ENCODE measurements at places on chromosomes 12 and 14.

DNA sequence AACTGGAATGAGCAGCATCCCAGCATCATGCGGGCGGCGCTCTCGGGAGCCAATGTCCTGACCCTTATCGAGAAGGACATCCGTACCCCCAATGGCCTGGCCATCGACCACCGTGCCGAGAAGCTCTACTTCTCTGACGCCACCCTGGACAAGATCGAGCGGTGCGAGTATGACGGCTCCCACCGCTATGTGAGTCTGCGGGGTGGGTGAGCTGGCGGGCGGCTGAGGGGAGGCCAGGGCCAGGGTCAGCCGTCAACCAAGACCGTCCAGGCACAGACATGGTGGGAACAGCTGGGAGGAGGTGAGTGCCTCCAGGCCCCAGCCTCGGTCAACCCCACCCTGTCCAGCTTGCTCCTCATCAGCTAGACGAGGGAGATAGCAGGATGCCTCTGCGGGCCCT is 25.8 kb upstream of the NXPH4 start:
- no peak for DNase-seq

GRCh38 chr14:75334549-75335051 is 56.0 kb downstream of the FOS start:
- no peak for DNase-seq

GRCh38 chr12:99367181-99367580 is 280.4 kb upstream of the GARIN6 start:
- DNase-seq, result no peak

DNA sequence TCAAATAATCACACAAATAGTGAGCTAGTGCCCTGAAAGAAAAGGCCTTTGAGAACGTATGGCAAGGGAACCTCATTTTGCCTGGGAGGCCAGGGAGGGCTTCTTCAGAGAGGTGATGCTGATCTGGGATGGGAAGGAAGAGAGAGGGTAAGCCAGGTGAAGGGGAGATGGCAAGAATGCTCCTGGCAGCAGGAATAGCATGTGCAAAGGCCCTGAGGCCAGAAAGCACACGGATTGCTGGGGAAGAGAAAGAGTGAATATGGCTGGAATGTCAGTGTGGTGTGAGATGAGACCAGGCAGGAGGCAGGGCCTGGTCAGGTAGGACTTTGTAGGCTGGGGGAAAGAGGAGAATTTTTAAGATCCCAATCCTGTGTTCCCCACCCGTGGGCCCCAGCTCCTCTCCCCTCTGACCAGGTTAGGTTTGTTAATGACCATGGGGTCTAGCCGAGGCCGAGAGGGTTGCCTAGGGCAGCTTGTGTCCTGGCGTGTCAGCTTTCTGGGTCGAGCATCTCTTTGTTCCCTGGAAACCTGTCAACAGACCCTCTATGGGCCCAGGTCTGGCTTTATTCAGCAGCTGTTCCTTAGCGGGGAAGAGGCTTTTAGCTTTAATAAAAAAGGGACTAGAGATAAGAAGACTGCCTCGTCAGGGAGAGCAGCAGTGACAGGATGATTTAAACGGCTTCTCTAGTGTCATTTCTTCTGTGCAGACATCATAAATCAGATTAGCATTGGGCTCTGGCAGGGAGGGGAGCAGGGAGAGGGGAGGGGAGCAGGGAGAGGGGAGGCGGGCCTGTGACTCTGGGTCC is 123.4 kb downstream of the ADCK1 start:
- no peak for DNase-seq

DNA sequence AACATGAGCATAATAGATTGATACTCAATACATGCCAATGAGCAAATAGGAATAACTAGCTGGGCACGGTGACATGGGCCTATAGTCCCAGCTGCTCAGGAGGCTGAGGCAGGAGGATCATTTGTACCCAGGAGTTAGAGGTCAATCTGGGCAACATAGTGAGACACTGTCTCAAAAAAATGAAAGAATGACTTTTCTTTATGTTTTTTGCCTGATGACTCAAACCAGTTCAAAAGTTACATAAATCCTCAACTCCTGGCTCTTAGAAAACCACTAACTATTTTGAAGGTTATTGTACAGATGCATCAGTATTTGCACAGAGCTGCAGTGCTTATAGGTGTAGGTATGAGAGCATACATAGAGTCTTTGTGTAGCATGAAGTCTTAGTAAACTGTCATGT is 219.2 kb upstream of the RGS6 start:
- no peak for DNase-seq

DNA sequence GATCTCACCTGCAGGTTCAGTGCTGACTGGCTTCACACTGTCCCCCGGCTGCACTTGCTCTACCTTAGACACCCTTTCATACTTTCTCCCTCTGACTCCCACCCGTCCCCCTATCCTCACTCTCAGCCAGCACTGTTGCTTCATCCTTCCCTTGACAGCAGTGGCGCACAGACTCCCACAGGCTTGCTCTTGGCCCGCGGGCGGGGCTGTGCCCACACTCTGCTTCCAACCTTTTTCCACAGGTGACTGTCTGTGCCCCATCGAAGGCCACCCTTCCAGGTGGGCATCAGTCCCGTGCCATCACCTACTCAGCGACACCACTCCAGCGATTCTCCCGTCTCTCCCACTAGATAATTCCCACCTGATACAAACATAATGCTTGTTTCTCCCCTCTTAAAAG is 1.0 kb upstream of the RPS6KL1 start:
- DNase-seq, result no peak

- no peak for DNase-seq
Measured at GRCh38 chr12:121651320-121651719, 18.1 kb downstream of the MORN3 start.

DNA sequence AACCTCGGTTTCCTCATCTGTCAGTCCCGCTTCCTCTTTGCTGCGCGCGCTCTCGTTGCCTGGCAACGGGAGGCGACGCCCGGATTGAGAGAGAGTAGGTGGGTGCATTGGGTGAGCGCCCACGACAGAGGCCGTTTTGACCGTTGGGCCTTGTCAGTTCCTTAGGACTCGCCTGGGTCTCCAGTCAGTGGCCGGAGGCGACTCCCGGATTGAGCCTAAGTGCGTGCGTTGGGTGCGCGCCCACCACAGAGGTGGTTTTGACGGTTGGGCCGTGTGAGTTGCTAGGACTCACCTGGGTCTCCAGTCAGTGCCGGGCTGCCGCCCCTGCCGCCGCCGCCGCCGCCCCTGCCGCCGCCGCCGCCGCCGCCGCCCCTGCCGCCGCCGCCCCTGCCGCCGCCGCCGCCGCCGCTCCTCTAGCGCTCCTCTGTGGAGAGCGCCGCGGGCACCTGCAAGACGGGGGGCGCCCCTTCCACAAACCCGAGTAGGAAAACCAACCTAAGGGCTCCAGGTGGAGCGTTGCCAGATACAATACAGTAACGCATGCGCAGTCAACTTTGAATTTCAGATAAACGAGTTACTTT is 37.2 kb downstream of the APOBEC1 start:
- DNase-seq, result no peak

- no peak for DNase-seq
Measured at GRCh38 chr12:131372171-131372475, 338.8 kb upstream of the SFSWAP start.

GRCh38 chr14:45140661-45141187 is 5.0 kb downstream of the FANCM start:
- DNase-seq, result no peak

- DNase-seq, result no peak
Measured at GRCh38 chr12:6830286-6830890, 2.2 kb downstream of the P3H3 start.

DNA sequence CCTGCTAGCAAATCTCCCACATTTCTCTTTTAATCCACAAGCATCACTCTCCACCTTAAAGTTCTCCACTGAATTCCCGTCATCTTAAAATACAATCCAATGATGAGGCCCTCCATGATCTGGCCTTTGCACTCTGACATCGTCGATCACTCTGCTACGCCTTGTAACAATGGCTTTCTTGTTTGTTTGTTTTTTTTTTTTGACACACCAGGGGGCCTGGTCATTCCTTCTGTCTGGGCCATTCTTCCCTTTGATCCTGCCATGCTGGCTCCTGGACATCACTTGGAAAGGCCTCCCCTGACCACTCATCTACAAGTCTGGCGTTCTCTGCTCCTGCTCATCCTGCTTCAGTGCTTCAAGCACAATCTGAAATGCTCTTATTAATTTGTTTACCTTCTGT is 233.5 kb downstream of the PPM1H start:
- no peak for DNase-seq

DNA sequence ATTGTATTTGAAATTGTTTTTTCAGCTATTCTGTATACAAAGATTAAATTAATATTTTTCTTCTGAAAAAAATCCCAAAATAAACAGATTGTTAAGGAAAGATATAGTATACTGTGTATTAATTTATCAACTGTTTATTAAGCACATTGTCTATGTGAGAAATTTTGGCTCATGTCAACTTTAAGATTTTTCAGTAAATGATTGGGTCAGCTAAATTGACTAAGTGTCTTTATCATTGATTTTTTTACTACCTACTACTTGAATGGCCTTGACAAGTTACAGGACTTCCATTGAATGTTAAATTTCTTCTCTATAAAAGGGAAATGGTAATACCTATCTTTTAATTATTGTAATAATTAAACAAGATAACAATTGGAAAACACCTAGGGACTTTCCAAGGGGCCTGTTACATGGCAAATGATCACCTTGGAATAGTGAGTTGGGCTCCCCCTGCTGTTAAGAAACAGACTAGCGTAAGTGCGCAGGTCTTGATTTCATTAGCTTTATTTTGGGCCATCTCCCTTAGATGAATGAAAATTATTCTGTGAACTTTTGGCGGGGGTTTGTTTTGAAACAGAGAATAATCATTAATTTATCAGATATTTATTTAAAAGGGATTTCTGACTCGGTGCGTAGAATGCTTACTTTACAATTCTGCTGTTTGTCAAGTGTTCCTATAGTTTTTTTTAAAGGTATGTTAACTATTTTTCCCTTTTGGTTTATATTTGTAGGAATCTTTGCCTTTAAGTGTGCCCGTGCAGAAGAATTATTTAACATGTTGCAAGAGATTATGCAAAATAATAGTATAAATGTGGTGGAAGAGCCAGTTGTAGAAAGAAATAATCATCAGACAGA is 14.5 kb upstream of the CCT2 start:
- DNase-seq, result peak; percentile 58

GRCh38 chr14:68476212-68477109 is 316.4 kb downstream of the ZFP36L1 start:
- no peak for DNase-seq

- no peak for DNase-seq
Measured at GRCh38 chr12:92063641-92064040, 82.0 kb downstream of the BTG1 start.

DNA sequence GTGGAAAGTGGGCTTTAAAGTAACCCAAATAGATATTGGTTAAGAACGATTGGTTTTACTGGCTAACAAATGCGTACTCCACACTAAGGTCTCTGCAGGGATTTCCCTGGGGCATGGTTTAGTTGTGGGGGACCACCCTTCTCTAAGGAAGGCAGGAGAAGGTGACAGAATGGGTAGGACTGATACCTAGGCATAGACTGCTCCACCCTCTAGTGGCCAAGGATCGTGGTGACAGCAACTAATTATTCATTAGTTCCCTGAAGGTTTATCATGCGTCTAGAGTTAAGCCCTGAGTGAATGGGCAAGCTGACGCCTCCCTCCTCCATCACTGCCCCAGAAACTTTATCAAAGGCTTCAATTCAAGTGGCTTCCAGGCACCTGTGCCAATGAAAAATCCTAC is 9.1 kb downstream of the FAM181A start:
- DNase-seq, result no peak

DNA sequence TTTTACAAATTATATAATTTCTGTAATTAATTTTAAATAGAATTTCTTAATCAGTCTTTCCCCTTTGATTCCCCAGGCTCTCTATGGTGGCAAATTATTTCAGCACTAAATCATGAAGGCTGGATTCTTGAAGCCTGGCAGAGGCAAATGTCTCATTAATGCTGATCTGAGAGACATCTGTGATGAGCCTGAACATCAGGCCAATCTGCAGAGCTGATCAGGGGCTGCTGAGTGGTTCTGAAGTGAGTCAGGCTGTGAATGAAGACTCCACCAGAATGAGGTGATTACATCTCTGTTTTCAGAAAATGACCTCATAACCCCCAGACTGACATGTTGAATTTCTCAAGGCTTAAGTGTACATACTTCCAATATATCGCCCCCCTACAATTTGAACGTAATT is 124.2 kb upstream of the MIS18BP1 start:
- no peak for DNase-seq

DNA sequence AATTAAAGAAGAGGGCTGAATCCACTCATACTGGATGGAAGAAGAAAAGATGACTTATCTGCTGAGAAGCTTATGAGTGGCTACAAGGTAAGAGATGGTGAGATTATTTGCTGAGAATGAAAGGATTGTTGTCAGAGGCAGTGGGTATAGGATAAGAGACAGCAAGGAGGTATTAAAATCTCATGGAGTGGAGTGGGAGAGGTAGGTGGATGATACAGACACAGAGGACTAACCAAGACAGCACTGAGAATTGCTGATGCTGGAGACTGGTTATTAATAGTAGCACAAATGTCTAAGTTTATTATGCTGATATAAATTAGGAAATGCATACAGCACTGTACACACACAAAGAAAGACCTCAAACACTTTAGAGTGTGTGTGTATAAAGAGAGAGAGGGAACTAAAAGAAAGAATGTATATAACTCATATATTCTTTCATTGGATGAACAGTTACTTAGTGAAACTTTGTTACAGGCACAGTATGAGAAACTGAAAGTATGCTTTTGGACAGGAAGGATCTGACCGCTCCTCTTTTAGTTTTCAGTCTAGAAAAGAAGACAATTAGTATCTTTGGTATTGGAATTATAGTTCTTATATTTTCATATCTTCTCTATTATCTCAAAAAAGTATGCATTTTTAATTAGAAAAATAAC is 543.1 kb downstream of the LRFN5 start:
- DNase-seq, result no peak

GRCh38 chr14:73261075-73261474 is 23.8 kb downstream of the PAPLN start:
- no peak for DNase-seq

GRCh38 chr12:25264114-25264513 is 13.4 kb upstream of the KRAS start:
- DNase-seq, result no peak

DNA sequence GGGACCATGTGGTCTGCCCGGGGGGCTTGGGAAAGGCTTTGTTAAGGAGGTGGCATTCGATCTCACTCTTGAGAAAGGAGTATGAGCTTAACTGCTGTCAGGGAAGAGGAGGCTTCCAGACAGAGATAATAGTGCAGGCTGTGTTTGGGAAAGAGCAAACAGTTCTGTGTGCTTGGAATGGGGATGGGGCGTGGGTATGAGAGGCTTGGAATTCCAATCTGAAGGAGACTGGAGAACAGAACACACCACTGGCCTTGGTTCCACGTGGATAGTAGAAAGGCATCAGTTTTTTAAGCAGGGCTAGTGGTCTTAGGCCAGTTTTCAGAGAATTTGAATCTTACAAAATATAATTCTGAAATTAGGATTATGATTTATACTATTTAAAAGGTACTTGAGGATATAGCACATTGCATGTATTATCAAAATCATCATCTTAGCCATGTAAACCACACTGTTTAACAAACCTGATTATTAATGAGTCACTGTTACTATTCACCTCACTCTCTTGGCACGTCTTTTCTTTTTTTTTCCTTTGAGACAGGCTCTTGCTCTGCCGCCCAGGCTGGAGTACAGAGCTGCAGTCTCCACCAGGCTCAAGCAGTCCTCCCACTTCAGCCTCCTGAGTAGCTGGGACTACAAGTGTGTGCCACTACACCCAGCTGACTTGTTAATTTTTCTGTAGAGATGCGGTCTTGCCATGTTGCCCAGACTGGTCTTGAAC is 38.5 kb upstream of the KCNK13 start:
- no peak for DNase-seq
